ENCODE measurements at places on chromosomes 3 and 15. TPM values are rescaled to one million over a fixed set of nuclear protein-coding genes. Genes with fewer than 3 reads are reported as not detected.

Gene PSMD6
- 77.6 TPM for total RNA-seq

Gene KIF7
- total RNA-seq, result 22.8 TPM

Gene DNAJC13
- 43.0 TPM for total RNA-seq

Gene PCLAF
- total RNA-seq, result 33.7 TPM

DNA sequence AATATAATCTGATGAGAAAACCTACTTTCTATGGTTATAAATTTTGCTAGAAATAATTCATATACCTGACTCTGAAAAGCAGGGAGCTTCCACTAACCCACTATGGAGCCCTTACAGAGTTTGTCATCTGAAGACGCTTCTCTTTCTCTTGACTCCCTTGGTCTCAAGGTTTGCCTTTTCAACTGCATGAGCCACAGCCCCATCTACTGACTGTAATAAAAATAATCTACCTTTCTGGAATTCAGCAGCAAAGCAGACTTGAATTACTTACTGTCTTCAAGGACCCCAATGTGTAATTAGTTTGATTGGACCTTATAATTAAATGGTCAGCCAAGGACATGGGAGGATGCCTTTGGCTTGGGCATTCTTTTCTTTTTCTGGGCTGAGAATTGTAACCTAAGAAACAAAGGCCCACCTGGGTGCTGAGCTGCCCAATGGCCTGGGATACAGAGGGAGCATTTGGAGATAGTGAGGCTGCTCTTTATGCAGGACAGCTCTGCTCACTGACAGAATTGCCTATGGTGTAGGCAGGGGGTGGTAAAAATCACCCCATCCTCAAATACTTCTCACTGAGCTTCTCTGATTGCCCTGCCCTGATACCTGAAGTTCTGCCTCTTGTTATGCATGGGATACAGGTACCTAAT lies 178.6 kb upstream of the TRIM42 start:
- no peak overlapping the region for H3K27ac ChIP-seq
- no peak overlapping the region for H3K4me3 ChIP-seq
- H3K4me1 ChIP-seq, result no peaks in the 10 kb centered on the region
- peaks cover 7% of the 10 kb centered on the region for H3K27me3 ChIP-seq
- no peak for DNase-seq
- no peaks in the 10 kb centered on the region for H3K36me3 ChIP-seq

- no peak overlapping the region for H3K4me3 ChIP-seq
- H3K27me3 ChIP-seq, result no peaks in the 10 kb centered on the region
- no peaks in the 10 kb centered on the region for H3K36me3 ChIP-seq
- H3K27ac ChIP-seq, result no peak overlapping the region
- peaks cover 1% of the 10 kb centered on the region for H3K4me1 ChIP-seq
These were observed 47.0 kb upstream of the TRIM42 start for GRCh38 chr3:140630866-140631265.

- peaks cover 18% of the 10 kb centered on the region for H3K4me1 ChIP-seq
- no peaks in the 10 kb centered on the region for H3K27me3 ChIP-seq
- no peak overlapping the region for H3K4me3 ChIP-seq
- no peak overlapping the region for H3K27ac ChIP-seq
These were observed 15.9 kb downstream of the ABHD2 start for GRCh38 chr15:89104172-89104564.

DNA sequence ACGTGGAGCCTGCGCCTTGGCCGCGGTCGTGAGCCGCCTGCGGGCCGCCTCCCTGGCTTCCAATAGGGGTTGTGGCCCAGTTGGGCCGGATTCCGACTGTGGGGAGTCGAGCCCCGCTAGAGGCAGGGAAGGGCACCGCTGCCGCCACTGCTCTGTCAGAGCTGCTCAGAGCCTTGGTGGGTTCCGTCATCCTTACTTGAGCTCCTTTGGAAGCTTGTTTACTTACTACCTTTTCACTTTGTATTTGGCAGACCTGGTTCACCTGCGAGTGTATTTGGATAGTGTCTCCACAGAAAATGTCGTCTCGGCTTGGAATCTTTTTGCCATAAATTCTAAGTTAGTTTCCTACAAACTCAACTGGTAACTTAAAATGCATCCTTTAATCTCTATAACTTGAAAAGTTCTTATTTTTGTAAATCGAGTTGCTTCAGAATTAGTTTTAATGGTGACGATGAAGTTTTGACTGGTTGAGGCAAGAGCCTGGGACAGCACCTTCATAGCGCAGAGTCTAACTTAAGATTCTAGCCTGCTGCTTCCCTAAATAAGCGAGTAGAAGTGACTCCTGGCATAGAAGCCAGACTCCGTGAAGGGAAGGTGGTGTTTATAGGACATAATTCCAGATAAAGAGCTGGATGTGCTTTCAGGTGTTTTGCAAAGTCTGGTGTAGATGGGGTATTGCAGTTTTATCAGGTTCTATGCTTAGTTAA lies 800 bp downstream of the DAG1 start:
- H3K4me1 ChIP-seq, result peaks cover 28% of the 10 kb centered on the region
- peak overlapping the region; percentile 98 for H3K27ac ChIP-seq
- peaks cover 6% of the 10 kb centered on the region for H3K36me3 ChIP-seq
- peak overlapping the region; percentile 91 for H3K4me3 ChIP-seq
- H3K27me3 ChIP-seq, result no peaks in the 10 kb centered on the region

DNA sequence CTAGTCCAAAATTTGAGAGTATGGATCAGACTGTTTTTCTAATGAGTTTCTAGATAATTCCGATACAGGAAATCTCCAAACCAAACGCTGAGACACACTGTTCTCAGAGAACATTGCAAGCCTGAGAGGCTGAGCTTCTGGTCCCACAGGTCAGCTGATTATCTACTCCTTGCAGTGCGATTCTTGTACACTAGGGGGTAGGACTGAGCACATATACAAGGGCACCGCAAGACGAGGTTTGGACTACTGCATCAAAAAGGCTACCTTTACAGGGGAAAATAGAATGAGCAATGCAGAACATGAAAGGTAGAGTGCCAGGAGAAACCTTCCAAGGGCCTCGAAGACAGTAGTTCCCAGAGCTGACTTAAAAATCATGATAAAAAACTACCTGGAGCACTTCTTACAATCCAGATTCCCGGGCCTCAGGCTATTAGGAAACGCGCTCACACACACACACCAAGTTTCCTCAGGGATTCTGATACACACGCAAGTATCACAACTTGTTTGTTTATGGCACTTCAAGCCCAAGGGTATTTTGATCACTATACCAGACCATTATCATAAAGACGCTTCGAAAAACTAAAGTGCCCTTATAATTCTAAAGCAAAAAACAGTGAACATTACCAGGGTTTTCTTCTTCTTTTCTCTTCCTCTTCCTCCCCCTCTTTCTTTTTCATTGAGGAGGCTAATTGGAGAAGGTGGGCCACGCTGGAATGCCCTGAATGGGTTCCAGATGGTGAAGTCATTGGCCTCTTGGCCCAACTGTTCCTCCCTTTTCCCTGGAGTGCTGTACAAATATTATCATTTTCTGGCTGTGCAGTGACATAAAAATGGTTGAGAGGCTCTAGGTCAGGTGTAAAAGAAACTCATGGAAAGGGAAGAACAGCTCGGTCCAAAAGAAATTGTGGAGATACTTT lies 61.8 kb downstream of the SLC12A8 start:
- H3K4me3 ChIP-seq, result no peak overlapping the region
- no peaks in the 10 kb centered on the region for H3K36me3 ChIP-seq
- no peaks in the 10 kb centered on the region for H3K4me1 ChIP-seq
- no peak overlapping the region for H3K27ac ChIP-seq
- no peak for DNase-seq
- no peaks in the 10 kb centered on the region for H3K27me3 ChIP-seq

GRCh38 chr15:99522288-99522687 lies 43.5 kb upstream of the MEF2A start:
- H3K4me3 ChIP-seq, result no peak overlapping the region
- no peaks in the 10 kb centered on the region for H3K4me1 ChIP-seq
- no peaks in the 10 kb centered on the region for H3K27me3 ChIP-seq
- no peak for DNase-seq

DNA sequence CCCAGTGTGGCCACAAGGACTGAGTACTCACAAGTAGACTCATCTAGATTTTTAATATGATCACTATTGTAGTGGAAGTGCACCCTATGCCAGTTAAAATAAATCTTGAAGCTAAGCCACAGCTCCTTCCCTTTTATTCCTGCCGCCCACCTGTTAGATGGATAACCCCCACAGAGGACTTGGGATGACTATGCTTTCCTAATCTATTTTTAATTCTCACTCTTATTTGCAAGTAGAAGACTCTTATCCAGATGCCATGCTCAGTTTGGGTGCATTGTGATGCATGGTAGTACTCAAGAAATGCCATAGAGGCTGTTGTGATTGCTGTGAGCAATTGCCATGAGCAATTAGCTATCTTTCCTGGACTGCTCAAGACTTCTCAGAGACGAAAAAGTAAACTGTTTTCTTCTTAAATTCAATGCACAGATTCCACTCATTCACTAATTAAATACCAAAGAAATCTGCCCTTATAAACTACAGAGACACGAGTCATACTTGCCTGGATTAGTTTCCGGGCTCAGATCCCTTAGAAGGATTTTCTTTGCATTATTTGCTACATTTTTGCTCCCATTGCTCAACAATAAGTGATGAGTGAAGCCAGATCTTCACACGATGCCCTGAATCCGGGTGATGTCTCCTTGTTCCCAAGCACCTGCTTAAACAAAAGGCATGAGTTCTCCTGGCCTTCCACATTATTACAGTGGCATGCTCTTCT lies 472.1 kb downstream of the SOX2 start:
- peaks cover 64% of the 10 kb centered on the region for H3K27me3 ChIP-seq
- peaks cover 35% of the 10 kb centered on the region for H3K4me1 ChIP-seq
- H3K4me3 ChIP-seq, result no peak overlapping the region
- DNase-seq, result no peak
- no peak overlapping the region for H3K27ac ChIP-seq

GRCh38 chr3:161314836-161315395 lies 56.4 kb downstream of the SPTSSB start:
- no peak for DNase-seq
- H3K27me3 ChIP-seq, result no peaks in the 10 kb centered on the region
- H3K4me1 ChIP-seq, result no peaks in the 10 kb centered on the region

GRCh38 chr3:14127516-14128161 lies 2.8 kb downstream of the TMEM43 start:
- no peak overlapping the region for H3K27ac ChIP-seq
- H3K4me3 ChIP-seq, result no peak overlapping the region
- H3K36me3 ChIP-seq, result peaks cover 16% of the 10 kb centered on the region
- DNase-seq, result no peak
- H3K4me1 ChIP-seq, result peaks cover 17% of the 10 kb centered on the region

GRCh38 chr3:123349201-123349535 lies 99.7 kb downstream of the ADCY5 start:
- H3K27me3 ChIP-seq, result peaks cover 7% of the 10 kb centered on the region
- H3K4me3 ChIP-seq, result no peak overlapping the region
- peaks cover 2% of the 10 kb centered on the region for H3K36me3 ChIP-seq
- H3K4me1 ChIP-seq, result peaks cover 1% of the 10 kb centered on the region
- no peak overlapping the region for H3K27ac ChIP-seq

DNA sequence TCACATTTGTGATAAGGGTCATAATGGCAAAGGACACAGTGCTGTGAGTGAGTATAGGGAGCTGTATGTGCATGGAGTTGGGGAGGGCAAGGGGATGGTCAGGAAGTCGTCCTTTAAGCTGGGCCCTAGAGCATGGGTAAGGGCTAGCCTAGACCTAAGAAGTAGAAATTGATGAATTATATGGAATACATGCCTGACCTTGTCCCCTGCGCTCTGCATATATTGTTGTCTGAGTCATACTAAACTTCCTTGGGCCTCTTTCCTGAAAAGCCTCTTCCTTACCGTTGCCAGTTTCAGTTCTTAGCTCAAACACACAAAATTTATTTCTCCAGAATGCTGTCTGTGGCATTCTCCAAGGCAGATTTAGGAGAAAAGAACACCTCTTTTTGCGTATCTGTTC lies 4.6 kb downstream of the SNRK start:
- peaks cover 3% of the 10 kb centered on the region for H3K36me3 ChIP-seq
- H3K27me3 ChIP-seq, result no peaks in the 10 kb centered on the region
- H3K27ac ChIP-seq, result no peak overlapping the region

Data from progenitor cell of endocrine pancreas (in vitro differentiated cells).